ENCODE measurements at places on chromosomes 4 and X. TPM values are rescaled to one million over a fixed set of nuclear protein-coding genes. Genes with fewer than 3 reads are reported as not detected.

- no peak for DNase-seq
Measured at GRCh38 chr4:8317474-8317873, 47.9 kb downstream of the HTRA3 start.

DNA sequence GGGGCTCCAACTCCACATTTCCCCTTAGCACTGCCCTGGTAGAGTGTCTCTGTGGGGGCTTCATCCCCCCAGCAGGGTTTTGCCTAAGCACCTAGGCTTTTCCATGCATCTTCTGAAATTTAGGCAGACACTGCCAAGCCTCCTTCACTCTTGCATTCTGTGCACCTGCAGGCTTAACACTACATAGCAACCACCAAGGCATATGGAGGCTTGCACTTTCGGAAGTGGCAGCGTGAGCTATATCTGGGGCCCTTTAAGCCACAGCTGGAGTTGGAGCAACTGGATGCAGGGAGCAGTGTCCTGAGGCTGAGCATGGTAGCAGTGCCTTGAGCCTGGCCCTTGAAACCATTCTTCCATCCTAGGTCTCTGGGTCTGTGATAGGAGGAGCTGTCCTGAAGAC is 214.8 kb upstream of the RPL34 start:
- no peak for DNase-seq

- no peak for DNase-seq
Measured at GRCh38 chr4:140099983-140100382, 54.0 kb downstream of the MAML3 start.

- DNase-seq = no peak
Measured at GRCh38 chrX:114073926-114074325, 510.0 kb upstream of the HTR2C start.

- DNase-seq = no peak
Measured at GRCh38 chrX:40821780-40822179, 86.4 kb upstream of the MED14 start.

DNA sequence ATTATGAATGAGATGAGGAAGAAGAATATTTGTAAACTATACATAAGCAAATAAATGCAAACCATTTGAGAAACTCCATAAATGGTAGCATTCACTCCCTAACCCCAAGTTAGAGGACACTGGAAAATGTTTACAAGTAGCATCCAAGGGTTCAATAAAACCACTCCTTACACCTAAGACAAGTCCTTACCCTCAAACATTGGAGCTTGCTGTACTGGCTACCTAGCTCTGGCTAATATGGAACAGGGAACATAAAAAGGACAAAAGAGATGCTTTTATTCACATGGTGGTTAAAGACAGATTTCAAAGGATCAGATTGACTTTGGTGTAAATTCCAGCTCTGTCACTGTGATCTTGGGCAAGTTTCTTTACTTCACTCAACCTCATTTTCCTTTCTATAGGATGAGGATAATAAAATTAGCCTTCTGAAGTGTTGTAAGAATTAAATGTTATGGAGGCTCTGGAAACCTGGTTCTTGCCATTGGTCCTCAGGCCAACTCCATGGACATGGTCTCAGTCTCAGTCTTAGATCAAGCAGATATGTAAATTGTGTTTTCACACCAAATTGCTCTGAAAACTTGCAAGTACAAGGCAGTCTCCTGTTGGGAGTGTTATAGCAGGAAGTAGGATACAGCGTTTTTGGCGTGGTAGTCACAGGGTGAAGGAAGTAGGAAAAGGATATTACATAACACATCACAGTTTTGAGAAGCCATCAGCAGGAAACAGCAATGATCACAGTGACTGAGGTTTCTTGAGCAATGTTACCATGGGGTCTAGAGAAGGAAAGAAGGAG is 3.3 kb downstream of the CXCL1 start:
- peak; percentile 34 for DNase-seq

GRCh38 chrX:154742613-154743012 is 8.3 kb downstream of the GAB3 start:
- no peak for DNase-seq

The AKAP4 gene
- not detected for total RNA-seq

Measured in CD4-positive, alpha-beta T cell (primary cell).